ENCODE measurements at places on chromosomes 12 and 14.
A peak's percentile ranks its signal among the peaks of the same experiment; 100 is the strongest.

GRCh38 chr14:104433401-104434213, 146.0 kb upstream of the C14orf180 start:
- DNase-seq: no peak

DNA sequence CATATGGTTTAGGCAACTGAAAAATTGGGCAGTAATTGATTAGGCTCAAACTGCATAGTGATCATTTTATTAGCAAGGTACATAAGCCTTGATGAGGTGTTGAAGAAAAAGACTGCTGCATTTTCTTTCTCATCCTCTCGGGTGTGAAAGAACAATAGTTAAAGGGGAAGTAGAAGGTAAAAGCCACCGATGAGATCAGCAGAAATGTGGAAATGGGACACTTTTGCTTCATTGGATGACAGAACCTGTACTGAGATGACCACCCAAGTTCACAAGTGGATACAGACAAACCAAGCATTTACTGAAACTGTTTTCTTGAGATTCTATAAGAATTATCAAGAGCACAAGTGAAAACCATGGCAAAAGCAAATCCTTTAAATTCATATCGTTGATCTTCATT, 184.0 kb downstream of the TMX1 start:
- DNase-seq: no peak

GRCh38 chr14:92800012-92800411, 5.9 kb downstream of the GOLGA5 start:
- no peak for DNase-seq

GRCh38 chr14:88533064-88533602, 21.7 kb downstream of the PTPN21 start:
- DNase-seq: no peak

DNA sequence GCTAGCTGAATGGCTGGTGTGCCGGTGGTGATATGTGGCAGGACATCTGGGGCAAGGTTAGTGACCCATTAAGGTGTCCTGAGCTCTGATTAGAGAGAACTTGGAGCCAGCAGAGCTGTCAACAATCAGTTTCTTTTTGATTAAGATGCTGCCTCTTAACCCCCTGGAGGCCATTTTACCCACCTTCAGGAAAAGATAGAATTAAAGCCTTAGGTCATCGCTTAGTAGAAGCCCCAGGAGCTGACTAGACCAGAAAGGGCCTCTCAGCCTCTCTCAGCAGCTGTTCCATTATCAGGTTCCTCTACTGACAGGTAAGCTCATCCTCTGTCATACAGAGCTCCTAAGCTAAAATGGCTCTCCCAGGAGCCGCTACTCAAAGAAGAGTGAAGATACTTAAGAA, 339.0 kb downstream of the FUT8 start:
- no peak for DNase-seq

DNA sequence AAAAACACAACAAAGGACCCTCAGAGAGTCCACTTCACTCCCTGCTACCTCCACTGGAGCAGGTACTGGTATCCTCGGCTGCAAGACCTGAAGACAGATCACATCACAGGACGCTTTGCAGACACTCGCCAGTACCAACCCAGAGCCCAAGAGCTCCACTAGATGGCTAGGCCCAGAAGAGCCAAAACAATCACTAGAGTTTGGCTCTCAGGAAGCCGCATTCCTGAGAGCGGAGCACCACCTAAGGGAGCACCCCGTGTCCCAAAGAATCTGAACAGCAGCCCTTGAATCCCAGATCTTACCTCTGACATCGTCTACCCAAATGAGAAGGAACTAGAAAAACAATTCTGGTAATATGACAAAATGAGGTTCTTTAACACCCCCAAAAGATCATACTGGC, 399.8 kb downstream of the RAD51B start:
- DNase-seq: no peak

GRCh38 chr14:56205881-56206280, 87.7 kb downstream of the PELI2 start:
- no peak for DNase-seq

GRCh38 chr14:34501004-34501580, 38.4 kb downstream of the EAPP start:
- no peak for DNase-seq

- no peak for DNase-seq
These were observed 141.5 kb downstream of the CAND1 start for GRCh38 chr12:67410667-67411067.

- no peak for DNase-seq
These were observed 8.2 kb downstream of the TESC start for GRCh38 chr12:117090816-117091711.

DNA sequence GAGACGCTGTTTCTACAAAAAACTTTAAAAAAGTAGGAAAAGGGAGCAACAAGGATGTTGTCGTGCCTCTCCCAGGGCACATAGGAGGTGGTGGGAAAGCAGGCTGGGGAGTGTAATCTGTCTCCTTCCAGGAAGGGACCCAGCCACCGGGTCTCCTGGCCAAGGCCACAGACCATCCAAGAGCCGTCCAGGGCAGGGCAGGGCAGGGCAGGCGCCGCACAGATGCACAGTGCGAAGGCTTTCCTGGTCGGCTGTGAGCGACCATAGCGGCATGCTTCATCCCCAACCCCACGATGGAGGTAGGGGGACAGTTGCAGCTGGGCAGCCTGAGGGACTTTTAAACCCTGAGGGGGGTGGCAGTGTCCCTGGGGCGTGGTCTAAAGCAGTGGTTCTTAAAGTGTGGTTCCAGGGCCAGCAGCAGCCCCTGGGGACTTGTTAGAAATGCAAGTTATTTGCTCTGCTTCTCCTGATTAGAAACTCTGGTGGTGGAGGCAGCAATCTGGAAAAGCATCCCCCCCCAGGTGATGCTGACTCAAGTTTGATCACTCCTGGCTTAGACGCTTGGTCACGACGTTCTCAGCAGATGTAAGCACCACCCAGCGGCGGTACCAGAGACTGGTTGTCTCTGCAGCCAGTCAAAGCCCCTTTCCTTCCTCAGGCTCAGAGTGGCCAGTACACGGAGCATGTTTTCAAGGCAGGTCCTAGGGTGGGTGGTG, 197.4 kb upstream of the PRMT8 start:
- no peak for DNase-seq

GRCh38 chr14:62722406-62722805, 322.9 kb downstream of the KCNH5 start:
- no peak for DNase-seq

DNA sequence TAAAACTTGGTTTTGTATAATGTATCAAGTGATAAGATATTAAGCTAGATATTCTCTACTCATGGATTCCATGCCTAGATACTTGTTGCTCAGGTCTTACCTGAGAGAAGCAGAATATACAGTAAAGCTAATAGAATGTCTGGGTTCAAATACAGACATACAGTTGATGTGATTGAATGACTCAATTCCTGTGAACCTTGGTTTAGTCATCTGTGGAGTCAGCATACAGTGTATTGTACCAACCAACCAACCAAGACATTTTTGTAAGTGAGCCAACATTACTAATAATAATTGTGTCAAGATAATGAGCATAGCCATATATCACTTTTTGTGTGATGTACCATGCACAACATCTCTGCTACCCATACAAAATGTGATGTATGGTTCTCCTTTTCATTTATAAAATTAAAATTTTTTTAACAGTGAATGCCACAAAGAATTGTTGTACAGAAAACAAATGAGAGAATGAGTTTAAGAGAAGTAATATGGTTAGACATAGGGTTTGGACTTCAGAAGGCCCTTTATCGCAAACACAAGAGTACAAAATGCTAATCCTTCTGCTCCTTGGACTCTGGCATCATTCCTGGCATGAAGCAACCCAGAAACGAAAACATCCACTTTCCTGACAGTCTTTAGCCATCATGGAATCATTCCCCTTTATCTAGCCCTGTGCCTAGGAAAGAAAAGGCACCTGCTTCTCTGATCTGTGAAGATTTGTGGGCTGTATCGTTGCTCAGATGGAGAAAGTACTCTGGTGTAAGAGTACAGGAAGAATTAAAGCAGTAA, 977.2 kb upstream of the USP15 start:
- no peak for DNase-seq

GRCh38 chr14:56738020-56738419, 72.3 kb downstream of the OTX2 start:
- DNase-seq: no peak

GRCh38 chr14:73834261-73834625, 17.4 kb upstream of the PTGR2 start:
- DNase-seq: no peak

DNA sequence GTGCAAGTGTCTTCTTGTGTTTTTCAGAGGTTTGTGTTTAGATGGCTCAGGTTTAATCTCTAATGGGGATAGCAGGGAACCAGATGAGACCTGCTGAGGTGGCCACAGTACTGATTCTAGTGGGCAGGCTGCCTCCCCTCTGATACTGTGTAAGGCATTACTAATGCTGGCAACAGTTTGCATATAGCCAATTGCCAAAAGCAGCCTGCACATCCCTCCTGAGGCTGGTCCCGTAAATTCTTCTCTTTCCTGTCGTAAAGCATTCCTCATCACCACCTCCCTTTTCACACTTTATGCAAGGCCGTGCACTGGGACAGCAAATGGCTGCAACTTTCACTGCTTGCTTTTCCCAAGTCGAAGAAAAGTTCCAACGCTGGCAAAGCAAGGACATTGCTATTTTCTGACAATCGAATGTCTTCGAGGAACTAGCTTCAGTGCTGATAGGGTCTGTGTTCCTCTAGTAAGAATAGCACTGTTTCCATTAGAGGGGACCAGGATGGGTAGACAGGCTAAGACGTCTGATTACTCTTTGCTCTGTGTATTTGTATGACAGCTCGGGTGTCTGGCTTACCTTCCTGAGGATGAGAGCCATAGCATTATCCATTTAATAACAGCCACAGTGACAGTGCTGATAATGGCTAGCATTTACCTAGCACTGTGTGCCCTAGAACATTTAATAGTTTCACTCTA, 178.2 kb upstream of the HIF1A start:
- no peak for DNase-seq

GRCh38 chr12:40262657-40263056, 37.9 kb downstream of the LRRK2 start:
- no peak for DNase-seq

DNA sequence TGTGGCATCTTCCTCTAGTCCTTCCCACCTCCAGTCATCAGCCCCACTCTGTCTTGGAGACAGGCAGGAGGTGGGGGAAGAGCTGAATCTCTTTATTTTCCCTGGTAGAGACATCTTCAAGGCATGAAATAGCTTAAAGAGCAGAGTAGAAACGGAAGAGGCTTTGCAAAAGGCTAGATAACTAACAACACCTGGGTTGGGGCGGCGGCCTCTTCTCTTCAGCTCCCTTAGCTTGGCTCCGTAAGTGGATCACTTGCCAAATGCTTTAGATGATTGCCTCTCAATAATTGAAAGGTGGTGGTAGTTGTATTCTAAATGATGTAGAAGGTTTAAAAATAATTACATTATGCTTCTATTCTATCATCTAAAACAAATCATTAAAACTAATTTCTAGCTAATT, 36.1 kb downstream of the SSPN start:
- no peak for DNase-seq

DNA sequence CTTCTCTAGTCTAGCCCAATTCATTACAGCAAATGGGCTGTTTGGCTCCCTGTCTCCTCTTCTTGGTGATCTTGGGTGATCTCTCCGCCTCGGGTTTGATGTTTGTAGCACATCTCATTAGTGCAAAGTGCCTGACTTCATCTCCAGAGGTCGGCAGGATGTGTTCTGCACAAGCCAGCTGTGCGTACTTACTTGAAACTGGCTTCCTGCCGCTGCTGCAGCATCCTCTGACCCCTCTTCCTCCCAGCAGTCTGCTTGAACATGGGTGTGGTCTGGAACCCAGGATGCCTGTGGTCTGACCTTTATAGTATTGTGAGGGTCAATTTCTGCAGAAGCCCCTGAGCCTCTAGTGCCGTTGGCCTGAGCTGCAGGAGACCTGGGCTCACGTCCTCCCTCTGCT, 99.2 kb downstream of the BEGAIN start:
- DNase-seq: no peak

DNA sequence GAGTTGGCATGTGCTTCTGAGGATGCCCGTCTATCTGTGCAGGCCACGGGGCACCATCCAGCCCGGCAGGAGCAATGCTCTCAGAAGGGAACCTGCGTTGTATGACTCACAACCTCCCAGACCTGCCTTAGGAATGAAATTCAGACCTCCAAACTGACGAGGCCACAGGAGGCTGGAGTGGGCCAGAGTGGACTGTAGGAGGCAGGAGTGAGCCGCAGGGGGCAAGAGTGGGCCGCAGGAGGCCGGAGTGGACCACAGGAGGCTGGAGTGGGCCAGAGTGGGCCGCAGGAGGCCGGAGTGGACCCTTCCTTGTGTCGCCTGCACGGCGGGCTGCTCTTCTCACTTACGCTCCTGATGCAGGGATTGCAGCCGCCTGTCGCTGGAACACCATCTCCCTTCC, 11.1 kb upstream of the FBRSL1 start:
- DNase-seq: no peak

DNA sequence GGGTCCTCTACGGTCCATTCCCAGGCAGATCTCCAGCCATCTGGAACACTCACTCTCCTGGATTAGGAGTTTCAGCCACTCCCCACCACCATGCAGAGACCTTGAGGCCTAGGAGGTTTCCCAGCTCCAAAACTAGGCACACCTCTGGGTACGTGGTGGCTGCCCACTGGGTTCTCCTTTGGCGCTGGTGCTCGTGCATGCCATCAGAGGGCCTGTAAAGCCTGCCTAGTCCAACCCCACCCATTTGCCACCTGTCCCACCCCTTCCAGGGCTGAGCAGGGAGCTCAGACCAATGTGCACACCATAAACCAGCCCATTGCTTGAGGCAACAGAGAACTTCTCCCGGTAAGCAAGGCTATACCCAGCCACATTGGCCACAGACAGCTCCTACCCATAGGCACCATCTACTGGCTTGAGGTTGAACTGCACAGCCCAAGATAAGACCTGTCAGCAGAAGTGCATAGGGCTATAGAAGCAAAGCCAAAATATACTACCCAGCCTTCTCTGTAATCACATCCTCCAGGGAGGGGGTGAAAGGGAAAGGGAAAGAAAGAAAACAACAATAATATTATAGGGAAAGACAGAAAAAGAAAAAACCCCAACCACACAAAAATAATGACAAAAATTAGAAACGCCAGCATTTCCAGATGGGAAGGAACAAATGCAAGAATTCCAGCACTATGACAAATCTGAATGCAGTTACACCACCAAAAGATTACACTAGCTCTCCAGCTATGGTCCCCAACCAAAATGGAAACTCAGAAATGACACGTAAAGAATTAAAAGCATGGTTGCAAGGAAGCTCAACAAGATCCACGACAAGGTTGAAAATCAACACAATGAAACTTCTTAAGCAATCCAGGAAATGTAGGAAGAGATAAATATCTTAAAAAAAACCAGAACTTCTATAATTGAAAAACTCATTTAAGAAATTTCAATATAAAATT, 111.9 kb upstream of the CCDC175 start:
- DNase-seq: peak; percentile 1

- DNase-seq: no peak
These were observed 1.6 kb downstream of the TDP1 start for GRCh38 chr14:89957376-89957775.
